ENCODE measurements at places on chromosomes 6 and 20.

- DNase-seq: no peak
These were observed 138.0 kb upstream of the ARID1B start for GRCh38 chr6:156639009-156639721.

GRCh38 chr6:37321101-37321500 lies 32.7 kb upstream of the RNF8 start:
- DNase-seq: no peak

DNA sequence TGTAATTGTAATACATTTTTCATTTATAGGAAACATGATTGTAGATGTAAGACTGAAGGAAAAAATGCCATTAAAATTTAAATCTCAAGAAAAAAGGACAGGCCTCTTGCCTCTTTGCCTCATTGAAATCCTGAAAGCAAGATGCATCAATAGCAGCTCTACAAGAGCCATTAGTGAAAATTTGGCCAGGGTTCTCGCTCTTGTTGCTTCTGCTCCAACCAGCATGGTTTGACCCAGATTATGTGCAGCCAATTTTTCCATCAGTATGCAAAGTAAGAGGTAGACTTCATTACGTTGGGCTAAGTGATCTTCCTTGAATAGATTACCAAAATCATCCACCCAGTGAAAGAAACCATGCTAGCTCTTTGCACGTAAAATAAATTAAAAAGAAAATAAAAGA lies 106.6 kb downstream of the SGK1 start:
- no peak for DNase-seq

GRCh38 chr6:108116546-108117426 lies 42.2 kb upstream of the OSTM1 start:
- DNase-seq: no peak

DNA sequence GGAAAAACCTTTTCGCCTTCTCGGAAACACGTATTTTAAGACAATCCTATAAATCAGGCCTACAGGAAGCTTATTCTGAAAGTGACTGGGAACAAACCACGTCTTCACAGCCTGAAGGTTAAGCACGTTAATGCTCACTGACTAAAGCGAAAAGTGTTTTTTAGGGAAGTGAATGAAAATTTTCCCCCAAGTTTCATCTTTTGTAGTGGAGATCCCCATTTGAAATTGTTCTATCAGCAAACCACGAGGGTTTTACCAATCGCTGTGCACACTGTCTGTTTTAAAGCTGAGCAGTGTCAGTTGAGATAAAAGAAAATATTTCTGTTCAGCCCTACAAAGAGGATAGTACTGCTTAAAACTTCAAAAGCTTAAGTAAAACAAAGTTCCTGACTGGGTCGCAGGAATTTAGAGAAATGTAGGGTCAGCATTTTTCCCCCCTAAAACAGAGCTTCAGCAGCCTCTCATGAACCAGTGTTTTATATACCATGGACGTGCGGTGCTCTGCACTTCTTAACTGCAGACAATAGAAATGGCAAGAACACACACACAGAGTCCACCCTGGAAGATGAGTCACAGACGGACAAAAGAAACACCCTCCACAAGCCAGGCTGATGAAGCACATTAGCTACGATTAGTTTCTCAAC lies 34.9 kb downstream of the SLC22A23 start:
- DNase-seq: no peak

DNA sequence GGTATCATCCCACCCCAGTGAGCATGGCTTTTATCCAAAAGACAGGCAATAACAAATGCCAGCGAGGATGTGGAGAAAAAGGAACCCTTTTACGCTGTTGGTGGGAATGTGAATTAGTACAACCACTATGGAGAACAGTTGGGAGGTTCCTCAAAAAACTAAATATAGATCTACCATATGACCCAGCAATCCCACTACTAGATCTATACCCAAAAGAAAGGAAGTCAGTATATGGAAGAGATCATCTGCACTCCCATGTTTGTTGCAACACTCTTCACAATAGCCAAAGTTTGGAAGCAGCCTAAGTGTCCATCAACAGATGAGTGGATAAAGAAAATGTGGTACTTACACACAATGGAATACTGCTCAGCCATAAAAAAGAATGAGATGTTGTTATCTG lies 5.9 kb upstream of the KIAA1755 start:
- no peak for DNase-seq

DNA sequence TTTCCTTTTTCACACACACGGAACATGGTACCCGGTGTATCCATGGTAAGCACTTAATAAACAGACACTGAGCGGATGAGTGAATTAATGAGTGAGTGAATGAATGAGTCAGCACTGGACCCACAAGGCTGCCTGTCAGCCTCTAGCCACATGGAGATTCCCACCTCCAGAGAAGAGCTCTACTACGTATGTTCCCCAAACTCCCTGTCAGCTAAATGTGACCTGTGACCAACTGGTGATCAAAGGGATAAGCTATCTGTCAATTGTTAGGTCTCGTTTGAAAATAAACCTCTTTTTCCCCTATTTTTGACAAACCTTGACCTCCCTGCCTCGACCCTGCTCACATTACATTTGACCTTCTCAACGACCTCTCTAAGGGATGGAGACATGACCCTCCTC lies 24.5 kb upstream of the TAF8 start:
- DNase-seq: no peak

- no peak for DNase-seq
These were observed 207.9 kb downstream of the SAMD5 start for GRCh38 chr6:147716434-147716833.

- no peak for DNase-seq
These were observed 66.0 kb upstream of the BTBD3 start for GRCh38 chr20:11851646-11852045.

GRCh38 chr6:138107752-138108592 lies 753 bp upstream of the PERP start:
- DNase-seq: no peak

DNA sequence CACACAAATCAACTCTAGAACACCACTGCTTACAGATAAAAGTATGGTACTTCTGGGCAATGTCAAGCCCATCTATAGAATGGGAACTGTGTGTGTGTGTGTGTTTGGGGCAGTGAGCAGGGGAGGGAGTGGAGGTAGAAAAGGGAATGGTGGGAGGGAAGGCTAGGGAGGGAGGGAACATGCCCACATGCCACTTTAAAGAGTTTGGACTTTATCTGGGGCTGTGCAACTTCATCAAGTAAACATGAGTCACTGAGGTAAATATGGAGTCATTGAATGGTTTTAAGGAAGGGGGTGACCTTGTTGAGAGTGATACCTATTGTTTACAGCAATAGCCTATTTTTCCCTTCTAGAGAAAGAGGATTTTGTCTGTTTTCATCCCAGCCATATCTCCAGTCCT lies 22.5 kb upstream of the RNGTT start:
- DNase-seq: no peak

- no peak for DNase-seq
These were observed 49.6 kb downstream of the PTCHD4 start for GRCh38 chr6:48061265-48061990.

GRCh38 chr6:14670806-14671205 lies 553.2 kb downstream of the CD83 start:
- no peak for DNase-seq

- no peak for DNase-seq
These were observed 94.9 kb downstream of the JARID2 start for GRCh38 chr6:15340775-15341174.

DNA sequence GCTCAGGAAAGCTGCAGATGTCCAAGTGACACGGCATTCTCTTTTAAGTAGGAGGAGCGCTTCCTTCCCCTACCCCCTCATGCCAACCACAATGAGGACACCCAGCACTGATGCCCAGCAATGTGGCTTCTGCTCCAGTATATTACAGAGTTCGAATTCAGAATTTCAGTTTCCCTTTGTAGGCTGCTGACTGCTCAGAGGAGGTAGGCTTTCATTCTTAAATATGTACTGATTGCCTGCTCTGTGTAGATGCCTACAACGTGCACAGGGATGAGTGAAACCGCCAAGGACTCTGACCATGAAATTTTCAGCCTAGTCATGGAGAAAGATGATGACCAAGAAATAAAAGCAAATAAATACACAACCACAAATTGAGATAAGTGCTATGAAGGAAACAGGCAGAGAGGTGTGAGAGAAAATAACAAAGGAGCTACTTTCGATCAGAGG lies 50.9 kb upstream of the TNFAIP3 start:
- DNase-seq: no peak

- no peak for DNase-seq
These were observed 143.9 kb downstream of the SOBP start for GRCh38 chr6:107633680-107634323.

DNA sequence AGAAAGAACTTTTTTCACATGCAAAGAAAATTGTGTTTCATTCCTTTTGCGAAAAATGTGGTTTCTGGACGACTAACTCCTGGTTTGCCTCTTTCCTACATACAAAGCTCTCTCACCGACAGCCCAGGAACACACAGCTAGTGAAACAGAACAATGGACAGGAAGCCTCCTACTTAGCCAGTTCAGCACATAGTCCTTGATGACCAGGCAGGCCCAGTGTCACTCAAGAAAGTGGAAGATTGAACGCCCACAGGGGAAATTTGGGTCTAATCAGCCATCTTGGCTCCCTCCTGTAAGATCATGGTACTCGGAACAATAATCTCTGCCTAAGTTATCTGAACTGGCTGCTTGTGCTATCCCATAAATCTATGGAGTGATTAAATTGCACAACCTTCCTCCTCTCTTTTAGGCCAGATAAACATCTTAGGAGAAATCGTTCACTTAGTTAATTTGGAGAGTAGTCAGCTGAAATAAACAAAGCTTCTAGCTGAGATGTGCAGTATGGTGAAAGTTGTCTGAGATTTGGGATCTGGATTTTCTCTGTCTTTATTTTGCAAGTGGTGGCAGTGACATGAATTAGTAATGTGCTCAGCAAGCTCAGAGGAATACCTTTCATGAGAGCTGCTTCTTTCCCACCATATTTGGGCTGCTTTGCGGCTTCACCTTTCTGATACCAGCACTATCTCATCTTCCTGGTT lies 147.0 kb downstream of the MTFR2 start:
- DNase-seq: no peak

- DNase-seq: no peak
These were observed 18.4 kb downstream of the LAMA4 start for GRCh38 chr6:112235956-112236355.

DNA sequence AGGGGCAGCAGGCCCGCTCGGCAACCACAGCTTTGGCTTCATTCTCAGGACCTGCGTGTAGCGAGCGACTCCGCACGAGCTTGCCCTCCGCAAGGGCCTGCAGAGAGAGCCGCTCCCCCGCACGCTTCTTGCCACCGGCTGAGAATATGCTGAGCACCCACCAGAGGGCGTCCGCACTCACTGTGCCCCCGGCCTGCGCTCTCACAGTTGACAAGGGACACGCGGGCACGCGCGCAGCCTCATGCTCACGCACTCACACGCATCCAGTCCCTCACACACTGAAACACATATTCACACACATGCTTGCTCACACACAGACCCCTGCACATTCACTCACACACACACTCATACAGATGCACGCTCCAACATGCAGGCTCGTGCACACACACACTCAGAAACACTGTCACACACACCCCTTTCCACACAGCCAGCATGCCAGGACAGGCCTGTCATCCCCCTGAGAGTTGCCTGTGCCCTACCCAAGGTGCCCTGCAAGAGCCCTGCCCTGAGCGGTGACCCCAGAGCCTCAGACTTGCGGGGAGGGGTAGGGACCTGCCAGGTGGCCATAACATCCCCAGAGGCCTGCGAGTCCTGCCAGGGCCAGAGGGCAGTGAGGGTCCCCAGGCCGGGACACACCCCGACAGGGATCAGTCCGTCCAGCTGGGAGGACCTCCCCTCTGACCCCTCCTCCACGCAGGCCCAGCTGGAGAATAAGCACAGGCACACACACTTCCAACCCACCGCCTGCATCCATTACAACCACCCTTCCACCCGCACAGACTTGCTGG lies 174.1 kb downstream of the BMP7 start:
- DNase-seq: peak; percentile 13

Data from stimulated activated CD8-positive, alpha-beta memory T cell treated with anti-CD3 and anti-CD28 coated beads, Interleukin-7, amount 100 ng/mL, for 1 hour (primary cell).